NCI-H1694 (cell line): ENCODE measurements at places on chromosomes 6 and 20.

DNA sequence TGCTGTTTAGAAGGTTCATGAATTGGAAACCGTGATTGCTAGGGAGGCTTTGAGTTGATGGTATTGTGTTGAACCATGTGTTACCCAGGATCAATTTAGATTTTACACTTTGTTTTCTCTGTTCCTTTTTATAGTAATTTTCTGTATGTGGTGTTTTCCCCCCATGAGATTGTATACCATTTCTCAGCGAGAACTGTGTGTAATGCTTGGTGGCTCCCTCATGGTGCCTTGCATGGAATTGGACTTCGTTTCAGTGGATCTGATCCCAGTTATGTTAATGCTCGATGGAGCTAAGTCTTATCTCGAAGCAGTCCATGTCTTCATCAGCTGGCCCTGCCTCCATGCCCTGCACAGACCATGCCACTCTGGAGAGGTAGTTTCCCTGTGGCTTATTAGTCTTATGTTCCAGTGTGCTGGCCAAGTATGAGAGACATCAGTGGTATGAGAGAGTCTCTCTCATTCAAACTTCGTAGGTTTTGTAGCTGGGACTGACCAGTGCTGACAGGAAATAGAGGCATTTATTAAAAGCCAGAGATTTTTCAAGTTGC lies 18.7 kb downstream of the PTPN1 start:
- no peak for DNase-seq

DNA sequence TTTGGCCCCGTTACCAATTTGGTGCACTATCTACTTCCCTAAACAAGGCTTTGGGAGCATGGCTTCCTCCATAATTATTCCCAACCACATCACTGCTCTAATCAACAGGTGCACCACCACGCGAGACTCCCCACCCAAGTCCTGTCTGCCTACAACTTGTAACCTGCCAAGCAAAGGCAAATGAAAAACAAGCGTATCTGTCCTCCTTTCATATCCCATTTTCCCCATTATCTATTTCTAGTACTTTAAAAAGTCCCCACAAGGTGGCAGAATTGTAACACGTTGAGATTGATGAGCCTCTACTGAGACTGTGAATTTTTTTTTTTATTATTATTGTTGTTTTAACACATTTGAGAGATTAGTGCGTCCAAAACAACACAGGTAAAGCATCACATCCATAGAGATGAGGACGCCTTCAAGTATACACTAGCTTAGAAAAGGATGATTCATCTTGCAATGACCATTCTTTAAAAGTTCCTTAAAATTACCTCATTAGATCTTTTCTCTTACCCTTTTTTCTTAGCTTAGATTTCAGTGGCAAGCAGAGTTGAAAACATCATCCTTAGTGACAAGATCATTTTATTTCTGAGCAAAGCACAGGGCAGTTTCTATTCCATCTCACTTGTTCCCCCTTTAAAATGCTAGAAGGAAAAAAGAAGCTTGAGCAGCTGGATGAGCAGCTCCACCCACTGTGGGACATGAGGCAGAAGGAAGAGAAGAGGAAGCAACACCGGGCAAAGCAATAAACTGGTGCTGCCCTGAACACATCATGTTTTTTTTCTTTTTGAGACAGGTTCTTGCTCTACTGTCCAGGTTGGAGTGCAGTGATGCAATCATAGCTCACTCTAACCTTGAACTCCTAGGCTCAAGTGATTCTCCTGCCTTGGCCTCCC lies 210.8 kb downstream of the ARHGAP18 start:
- peak; percentile 55 for DNase-seq

DNA sequence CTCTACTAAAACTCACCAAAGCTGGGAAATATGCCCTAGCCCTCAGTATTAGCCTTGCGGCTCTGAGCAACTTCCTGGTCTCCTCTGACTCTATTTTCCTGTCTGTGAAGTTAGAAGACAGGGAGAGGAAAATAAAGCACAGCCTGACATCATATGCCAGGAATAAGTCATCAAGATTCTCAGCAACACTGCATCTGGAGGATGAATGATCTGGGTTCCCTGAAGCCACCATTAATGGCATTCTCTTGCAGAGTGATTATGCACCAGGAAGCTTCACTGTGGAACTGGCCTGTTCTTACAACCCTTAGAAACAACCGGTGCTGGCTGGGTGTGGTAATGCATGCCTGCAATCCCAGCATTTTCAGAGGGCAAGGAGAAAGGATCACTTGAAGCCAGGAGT lies 12.4 kb downstream of the ADGRF5 start:
- DNase-seq = no peak

DNA sequence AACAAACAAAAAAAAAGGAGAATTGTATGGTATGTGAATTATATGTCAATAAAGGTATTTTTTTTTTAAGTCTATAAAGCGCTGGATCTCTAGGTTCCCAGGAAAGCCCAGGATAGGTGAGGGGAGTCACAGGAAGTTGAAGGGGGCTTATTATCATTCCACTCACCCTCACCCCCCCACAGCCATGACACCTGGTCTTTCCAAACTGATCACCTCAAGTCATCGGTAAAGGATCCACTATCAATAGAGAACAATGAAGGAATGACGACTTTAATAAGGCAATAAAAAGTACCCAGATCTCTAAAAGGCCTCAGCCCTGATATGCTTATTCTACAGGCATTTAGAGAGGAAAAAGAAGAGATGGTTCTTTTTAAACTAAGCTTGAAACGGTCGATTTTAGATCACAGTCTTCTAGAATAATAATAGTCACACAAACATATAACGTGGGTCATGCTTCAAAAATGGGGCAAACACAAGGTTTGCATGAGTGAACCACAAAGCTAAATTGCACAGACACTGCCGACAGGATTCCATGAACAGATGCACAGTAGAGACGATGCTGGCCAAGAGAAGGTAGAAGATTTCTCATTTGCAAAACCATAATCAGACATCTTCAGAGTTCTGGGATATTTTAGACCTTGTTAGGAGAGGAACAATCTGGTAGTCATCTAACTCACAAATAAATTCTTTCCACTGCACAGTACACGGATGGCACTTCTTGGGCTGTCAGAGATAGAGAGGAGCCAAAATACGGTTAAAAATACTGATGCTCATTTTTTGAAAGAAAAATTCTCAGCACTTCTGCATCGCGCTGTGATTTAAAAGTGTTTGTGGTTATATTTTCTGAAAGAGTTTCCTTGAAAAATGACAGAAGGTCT lies 21.0 kb downstream of the ZMYND8 start:
- DNase-seq = no peak

DNA sequence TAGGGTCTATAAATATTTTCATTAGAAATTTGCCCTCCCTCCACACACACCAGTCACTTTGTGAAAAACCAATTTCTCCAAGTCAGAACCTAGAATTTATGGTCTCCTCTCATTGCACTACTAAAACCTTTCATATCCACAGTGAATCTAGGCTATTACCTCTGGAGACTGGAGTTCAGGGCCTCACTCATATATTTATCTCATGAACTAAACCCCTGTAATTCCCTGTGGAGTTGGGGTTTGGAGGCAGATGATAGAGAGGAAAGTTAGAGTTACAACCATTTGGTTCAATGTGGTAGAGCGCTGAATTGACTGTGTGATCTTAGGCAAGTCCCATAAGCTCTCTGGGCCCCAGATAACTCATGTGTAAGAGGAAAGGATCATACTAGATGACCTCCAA lies 18.2 kb upstream of the CEP85L start:
- no peak for DNase-seq

DNA sequence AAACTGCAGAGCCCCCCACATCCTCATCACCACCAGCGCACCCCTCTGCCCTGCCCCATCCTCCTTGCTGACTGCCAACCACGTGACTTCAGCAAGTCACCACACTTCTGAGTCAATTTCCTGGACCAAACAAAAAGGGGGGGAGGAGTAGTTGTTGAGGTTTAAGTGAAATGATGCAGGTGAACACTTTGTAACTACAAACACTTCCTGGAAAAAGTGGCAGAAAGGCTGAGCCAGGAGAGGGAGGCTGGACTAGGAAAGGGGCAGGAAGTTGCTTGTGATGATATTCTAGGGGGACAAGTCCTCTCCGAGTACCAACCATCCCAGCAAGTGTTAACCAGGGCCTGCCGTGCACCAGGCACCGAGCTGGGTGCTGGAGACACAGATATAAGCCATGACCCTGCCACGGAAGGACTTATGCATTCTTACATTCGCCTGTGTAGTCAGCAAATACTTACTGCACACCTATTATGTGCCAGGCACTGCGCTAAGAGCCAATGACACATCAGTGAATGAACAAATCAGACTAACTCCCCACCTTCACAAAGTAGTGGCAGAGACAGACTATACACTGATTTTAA lies 67.3 kb downstream of the PREX1 start:
- no peak for DNase-seq
